Stimulated activated CD4-positive, alpha-beta T cell treated with anti-CD3 and anti-CD28 coated beads, Interleukin-4, amount 100 ng/mL, for 24 hours (primary cell): ENCODE measurements at places on chromosomes 5 and 9.

- DNase-seq: peak; percentile 31
Measured at GRCh38 chr9:35729700-35730485, 2.1 kb downstream of the TLN1 start.

- no peak for DNase-seq
Measured at GRCh38 chr5:65194871-65195270, 286.8 kb downstream of the ADAMTS6 start.

GRCh38 chr9:105295201-105295550 is 50.7 kb downstream of the SLC44A1 start:
- DNase-seq: no peak

DNA sequence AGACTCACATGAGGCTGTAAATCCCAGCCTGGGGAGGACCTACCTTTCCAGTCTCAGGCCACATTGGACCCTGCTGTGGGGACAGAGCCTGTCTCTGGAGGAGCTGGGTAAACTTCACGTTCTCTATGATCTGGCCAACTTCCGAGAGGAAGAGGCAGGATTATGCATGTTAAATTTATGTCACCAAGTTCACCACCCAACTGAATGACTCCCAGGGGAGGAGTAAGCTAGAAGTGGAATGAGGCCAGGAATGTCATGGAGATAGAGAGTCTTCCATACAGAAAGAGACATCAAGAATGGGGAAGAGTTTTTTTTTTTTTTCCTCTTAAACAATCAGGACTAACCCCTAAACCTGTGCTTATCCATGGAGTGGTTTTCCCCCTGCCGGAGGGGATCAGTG is 90.3 kb upstream of the PALM2AKAP2 start:
- no peak for DNase-seq

GRCh38 chr5:124043456-124043855 is 531.5 kb downstream of the CSNK1G3 start:
- no peak for DNase-seq

- peak; percentile 37 for DNase-seq
Measured at GRCh38 chr9:128068386-128069205, 564 bp downstream of the SLC25A25 start.

DNA sequence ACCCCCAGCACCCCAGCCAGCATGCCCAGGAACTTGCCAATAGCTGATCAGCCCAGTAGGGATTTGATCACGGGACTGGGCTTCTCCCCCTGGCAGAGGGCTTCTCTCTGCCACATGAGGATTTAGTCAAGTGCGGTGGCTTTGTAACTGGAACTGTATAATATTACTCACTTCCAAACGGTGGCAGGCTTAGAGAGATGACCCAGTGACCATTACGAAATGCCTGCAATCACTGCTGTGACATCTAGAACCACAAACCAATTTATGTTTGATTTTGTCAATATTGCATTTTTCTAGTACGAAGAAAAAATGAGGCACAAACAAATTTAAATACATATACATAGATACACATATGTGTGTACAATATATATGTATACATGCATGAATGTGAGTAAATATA is 192.1 kb downstream of the ERCC6L2 start:
- no peak for DNase-seq

- DNase-seq: no peak
Measured at GRCh38 chr9:137715321-137715720, 96.5 kb downstream of the EHMT1 start.

DNA sequence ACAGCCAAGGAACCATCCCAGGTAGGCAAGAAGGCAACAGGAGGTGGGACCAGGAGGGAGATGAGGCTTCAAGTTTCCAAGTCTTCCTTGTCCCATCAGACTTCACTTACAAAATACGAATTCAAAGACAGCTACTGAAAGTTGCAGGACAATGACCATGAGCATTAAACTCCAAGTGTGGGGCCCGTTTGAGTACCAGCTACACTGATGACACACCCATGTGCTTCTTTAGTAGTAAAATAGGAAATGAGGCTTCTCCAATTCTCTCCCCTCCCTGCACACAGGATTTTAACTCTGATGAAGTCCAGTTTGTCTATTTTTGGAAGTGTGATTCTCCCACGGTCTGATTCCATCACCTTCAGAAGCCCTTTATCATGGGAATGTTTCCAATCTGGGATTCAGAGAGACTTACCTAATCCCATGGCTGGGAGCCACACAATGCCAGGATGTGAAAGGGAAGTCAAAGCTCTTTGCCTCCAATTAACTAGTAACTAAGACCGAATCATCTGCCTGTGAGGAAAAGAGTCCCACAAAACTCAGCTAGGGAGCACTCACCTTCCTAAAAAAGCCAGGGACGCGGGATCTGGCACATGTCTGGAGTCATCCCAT is 222.8 kb upstream of the MSX2 start:
- no peak for DNase-seq

- DNase-seq: no peak
Measured at GRCh38 chr9:133968428-133968827, 23.7 kb downstream of the VAV2 start.

DNA sequence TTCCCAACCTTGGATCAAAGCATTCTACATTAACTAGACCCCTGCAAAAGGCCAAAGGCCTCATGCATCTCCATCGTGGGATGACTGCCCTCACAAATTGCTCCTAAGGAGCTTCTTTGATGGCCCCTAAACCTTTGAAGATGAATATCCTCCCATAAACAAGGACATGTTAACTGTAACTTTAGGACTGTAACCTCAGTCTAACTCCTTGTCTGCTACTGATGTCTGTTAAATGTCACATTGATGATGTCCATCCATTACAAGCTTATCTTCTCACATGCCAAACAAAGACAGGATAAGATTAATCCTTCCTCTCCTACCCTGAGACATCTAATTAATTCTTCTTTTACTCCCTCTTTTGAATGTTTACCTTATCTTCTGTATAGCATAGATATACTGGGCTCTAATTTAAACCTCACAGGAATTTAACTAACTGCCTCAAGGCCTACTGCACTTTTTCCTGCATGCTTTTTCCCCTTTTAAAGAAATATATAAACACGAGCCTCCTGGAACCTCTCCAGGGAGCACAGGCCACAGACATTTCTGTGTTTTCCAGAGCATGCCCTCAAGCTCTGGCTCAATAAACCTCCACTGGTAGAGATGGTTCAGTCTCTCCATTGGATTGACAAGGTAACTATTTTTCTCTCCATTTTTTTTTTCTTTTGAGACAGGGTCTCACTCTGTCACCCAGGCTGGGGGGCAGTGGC is 90.6 kb upstream of the SLC25A48 start:
- no peak for DNase-seq

DNA sequence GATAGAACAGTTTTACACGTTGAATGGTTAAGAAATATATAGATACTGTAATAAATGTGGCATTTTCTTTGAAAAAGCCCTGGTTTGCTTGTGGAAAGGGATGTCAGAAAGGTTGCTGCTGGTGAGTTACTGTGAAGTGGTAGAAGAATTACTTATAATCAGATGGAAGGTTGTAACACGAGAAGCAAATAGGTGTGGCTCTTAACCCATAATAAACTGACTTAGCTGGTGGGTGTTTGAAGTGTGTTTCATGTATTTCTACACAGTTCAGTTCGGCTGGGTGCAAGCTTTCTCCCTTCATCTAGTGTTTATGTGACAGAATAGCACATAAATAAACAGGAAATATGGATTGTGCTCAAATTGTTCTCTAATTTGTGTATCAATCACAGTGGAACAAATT is 5.5 kb downstream of the CNOT6 start:
- no peak for DNase-seq

DNA sequence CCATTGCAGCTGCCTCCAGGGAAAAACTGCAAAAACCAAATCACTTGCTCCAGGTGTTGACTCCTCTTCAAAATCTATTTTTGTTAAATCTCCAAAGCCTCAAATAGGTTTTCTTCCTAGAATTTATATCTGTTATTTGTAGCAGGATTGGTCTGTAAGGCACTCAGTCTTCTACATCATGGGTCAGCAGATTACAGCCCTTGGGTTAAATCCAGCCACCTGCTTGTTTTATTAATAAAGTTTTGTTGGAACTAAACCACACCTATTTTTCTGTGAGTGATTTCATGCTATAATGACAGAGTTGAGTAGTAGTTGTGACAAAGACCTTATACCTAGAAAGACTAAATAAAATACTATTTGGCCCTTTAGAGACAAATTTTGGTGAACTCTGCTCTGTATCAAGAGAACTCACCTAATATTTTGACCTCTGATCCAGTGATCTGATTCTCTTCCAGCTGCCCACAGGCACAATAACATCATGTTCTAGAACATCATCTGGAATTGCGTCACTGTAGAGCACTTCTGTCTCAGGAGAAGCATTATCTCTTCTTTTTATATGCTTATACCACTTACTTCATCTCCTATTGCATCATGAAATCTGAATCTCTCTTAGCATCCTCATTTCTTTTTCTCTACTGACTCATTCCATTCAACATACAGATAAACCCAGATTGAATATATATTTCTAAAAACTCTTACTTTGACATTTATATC is 130.1 kb downstream of the RPS23 start:
- no peak for DNase-seq

DNA sequence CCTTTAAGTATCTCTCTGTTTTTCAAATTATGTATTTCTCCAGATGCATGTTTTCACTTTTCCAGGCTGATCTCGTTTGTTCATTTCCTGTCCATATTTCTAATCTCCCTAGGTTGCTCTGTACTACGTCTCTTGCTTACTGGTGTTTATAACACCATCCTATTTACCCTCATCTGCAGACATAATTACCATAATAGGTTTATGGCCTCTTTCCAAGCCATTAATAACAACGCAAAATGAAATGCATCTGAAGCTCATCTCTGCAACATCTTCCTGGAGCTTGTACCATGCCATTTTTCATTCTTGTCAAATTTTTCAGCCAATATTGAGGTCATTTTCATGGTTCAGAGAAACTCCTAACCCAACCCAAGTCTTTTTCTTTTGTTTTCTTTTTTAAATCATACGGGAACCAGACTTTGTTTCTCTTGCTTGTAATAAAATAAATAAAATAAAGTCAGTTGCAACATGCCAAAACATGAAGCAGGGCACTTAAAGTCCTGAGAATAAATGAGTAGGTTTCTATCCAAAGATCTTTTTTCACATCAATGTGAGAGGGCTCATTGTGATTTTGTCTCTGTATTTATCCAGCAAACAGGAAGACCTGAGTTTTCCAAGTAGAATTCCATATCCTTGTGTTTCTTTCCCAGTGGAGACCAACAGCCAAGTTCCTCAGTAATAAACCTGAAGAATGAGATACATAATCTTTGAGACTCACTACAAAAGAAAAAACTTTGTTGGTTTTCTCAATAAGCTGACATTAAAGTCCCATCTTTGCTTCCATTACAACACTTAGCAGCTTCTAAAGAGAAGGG is 37.0 kb downstream of the DPYSL3 start:
- DNase-seq: no peak

- no peak for DNase-seq
Measured at GRCh38 chr9:93684806-93685543, 108.6 kb downstream of the PHF2 start.

DNA sequence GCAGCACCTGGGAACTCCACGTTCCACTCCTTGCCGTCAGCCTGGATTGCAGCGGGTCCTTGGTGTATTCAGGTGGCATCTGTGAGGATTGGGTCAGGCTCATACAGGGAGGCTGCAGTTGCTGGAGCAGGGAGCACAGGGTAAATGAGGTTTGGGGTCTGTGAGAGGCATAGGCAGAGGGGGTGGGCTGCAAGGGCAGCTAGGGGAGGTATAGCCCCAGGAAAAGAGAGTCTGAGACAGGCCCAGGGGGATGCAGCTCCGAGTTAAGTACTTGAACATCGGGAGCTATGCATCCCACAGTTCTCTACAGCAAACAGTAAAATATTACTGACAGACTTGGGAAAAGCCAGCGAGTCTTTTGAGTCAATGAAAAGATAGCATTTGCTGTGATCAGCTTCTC is 101.6 kb downstream of the TRIO start:
- no peak for DNase-seq

- DNase-seq: no peak
Measured at GRCh38 chr5:32790411-32790951, 79.4 kb downstream of the NPR3 start.

GRCh38 chr9:135612981-135613910 is 26.1 kb downstream of the GLT6D1 start:
- no peak for DNase-seq

DNA sequence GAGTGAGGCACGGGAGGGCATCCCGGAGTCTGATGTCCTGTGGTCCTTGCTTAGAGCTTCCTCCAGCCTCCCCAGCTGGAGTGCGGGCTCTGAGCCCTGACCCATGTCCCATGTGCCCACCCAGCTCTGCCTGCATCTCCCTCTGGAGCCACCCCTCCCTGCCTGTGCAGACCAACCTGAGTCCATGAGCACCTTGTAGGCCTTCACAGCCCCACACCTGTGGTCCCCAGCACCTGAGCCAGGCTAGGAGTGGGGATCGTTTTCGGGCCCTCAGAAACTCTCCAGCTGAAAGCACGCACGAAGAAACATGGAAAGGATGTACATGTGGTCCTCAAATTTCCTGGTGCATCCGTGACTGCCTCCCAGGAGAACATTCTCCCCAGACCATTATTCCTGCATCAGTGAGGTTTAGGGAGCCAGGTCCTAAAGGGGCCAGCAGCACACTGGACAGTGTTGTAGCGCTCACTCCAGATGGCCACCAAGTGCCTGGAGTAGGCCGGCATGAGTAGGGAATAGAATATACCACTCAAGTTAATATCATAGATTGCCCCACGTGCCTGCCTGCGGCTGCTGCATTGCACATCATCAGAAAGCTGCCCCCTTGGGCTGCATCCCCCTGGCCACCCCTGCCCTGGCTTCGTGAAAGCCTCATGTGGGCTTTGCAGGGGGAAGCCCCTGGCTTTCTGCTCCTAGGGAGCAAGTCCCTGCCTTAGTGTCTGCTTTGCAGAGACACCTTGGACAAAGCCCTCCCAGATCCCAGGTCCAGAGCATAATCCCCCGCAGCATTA is 80.6 kb downstream of the WNK2 start:
- DNase-seq: no peak

DNA sequence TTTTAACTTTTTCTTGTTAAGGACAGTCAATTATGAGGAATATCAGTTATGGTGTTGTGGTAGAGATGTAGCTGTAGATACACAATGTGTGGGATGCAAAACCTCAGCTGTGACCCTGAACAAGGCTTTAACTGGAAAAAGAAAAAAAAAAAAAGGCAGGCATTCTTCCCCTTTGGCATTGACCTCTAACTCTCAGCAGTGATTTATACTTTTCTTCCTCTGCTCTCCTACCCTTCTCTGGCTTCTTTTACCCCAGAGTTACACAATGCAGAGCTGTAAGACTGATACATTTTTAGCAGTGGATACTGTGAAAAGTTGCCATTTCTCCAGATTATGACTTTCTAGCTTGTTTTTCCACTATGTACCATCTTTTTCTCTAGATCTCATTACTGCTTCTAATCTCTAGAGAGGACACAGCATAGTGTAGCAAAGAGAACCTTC is 2.0 kb downstream of the CTNNAL1 start:
- DNase-seq: no peak
